Stimulated activated CD4-positive, alpha-beta T cell treated with anti-CD3 and anti-CD28 coated beads, Interleukin-1b, Interleukin-23, amount 100 ng/mL, for 1 hour (primary cell): ENCODE measurements at places on chromosomes 7 and 10.

DNA sequence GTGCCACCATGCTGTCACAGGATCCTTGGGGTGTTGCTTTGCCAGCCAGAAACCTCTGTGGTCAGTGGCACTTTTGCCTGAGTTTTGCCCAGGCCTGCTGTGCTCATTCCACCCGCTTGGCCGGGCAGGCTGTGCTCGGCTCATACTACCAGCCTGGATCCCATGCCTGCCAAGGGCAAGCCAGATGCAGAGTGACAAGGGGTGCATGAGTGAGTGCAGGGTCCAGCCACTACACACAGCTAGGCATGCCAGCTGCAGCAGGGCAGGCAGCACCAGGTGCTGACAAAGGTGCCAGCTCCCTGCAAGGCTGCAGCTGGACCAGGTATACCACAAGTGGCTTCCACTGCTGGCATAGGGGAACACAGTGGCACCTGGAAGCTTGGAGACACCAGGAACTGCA lies 28.6 kb downstream of the C10orf67 start:
- no peak for DNase-seq

GRCh38 chr7:1742555-1743303 lies 72.7 kb downstream of the ELFN1 start:
- no peak for DNase-seq

DNA sequence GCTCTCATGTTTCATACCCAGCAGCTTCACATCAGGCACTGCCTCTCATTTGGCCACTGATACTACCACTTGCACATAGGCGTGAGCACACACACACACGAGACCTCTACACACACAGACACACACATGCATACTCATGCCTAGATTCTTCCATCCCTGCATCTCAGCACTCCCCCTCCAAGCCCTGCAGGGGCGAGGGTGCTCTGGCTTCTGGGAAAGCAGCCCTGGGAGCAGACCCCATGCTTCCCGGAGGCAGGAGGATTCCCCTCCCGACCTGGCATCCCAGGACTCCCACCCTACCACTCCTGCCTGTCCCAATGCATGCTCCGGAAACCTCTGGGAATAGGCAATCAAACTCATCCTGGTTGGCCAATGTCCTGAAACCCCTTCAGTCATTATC lies 89.1 kb upstream of the SMNDC1 start:
- DNase-seq = no peak

GRCh38 chr7:33710608-33711007 lies 194.7 kb upstream of the BMPER start:
- DNase-seq = no peak

DNA sequence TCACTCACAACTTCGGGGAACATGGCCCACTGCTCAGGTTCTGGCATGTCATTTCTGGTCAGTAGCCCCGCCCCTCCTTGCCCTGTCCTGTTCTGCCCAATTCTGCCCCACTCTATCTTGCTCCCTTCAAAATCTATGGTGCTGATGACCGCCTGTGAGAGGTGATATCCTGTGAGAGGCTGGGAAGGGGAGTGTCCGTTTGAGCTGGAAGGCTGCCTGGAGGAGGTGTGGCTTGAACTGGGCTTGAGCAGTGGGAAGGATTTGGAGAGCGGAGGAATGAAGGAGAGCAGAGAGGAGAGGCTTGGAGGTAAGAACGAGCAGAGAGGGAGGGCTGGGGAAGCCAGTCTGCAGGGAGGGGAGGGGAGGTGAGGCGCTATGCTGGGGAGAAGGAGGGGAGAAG lies 145.3 kb downstream of the RPS24 start:
- DNase-seq = no peak

DNA sequence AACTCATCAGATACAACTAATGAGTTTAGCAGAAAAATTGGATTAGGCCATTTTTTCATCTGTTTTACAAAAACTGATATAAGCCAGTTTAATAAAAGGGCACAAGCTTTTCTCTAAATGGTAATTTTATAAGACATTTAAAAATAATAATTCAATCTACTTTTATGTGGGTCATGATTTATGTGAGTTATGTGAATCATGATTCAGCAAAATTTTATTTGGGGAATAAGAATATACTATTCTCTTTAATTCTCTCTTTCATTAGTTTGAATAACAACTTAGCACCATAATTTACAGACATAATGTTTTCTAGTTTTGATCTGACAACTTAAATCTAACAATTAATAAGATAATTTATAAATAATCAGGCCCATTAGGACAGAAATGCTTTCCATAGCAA lies 63.8 kb upstream of the TEX47 start:
- DNase-seq = no peak

DNA sequence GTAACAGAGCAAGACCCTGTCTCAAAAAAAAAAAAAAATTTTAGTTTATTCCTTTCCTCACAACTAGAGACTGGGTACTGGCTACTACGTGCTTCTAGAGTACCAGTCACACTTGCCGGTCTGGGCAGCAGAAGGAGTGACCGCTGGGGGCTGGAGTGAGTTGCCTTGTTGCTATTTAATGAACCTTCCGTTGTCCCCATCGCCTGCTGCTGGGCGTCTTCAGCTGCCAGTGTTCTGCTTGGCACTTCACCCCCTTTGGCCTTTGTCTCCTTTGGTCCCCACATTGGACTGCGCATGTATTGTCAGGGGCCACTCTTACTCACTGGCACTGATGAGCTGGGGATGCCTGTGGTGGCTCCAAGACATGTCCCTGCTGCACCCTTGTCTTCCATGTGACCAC lies 110.6 kb downstream of the CLEC2L start:
- DNase-seq = no peak

GRCh38 chr7:136874393-136875032 lies 6.1 kb downstream of the CHRM2 start:
- DNase-seq = no peak

- DNase-seq = no peak
Observed at GRCh38 chr7:40120020-40120419, 14.4 kb downstream of the MPLKIP start.

DNA sequence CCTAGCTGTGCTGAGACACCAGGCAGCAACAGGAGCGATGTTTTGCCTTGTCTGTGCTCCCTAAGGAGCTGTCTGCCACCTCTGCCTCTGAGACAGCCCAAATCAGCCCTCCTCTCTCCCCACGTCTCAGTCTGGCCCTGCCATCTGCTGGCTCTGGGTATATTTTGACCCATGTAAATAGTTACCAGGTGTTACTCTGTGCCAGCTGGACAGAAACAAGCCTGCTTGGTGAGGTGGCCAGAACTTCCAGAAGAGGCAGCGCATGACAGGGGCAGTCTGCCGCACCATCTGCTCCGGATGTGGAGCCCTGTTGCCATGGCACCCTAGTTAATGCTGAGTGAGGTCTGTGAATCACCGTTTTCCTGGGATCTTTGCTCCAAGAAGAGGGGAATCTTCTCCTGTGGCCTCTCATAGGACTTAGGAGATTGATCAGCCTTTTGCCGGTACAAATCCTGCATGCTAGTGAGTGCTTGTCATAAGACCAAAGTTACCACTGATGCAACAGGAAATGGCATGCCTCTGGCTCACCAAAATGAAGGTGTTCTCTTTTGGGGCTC lies 31.8 kb downstream of the GSTO2 start:
- DNase-seq = no peak

GRCh38 chr7:13933536-13933935 lies 55.9 kb downstream of the ETV1 start:
- DNase-seq = no peak

GRCh38 chr7:47415318-47416212 lies 166.3 kb downstream of the TNS3 start:
- no peak for DNase-seq

DNA sequence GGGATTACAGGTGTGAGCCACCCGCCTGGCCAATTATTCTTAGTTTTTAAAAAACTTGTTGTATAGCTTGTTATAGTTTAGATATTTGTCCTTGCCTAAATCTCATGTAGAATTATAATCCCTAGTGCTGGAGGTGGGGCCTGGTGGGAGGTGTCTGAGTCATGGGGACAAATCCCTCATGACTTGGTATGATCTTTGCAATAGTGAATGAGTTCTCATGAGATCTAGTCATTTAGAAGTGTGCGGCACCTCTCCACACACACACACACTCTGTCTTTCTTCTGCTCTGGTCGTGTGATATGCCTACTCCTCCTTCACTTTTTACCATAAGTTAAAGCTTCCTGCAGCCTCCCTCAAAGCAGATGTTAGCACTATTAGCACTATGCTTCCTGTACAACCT lies 37.2 kb downstream of the FAM149B1 start:
- no peak for DNase-seq

GRCh38 chr10:63713191-63714144 lies 192.3 kb downstream of the REEP3 start:
- no peak for DNase-seq

DNA sequence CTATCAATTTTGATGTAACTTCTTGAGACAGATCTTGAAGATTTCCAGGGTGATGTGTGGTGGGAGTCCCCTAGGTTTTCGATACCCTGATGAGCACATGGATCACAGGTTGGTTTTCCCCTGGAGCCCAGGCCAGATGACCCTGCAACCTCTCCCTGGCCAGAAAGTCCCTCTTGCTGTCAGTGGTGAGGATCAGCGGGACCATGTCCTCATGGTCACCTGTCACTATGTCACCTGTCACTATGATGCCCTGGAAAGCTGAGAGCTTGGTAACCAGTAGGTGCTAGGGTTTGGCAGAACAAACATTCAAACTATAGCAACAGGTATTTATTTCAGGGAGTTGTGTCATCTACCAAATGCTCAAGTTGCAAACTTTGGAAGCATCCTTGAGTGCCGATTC lies 197.9 kb downstream of the ARHGAP12 start:
- no peak for DNase-seq

- DNase-seq = no peak
Observed at GRCh38 chr7:128022631-128023532, 8.4 kb downstream of the LRRC4 start.

DNA sequence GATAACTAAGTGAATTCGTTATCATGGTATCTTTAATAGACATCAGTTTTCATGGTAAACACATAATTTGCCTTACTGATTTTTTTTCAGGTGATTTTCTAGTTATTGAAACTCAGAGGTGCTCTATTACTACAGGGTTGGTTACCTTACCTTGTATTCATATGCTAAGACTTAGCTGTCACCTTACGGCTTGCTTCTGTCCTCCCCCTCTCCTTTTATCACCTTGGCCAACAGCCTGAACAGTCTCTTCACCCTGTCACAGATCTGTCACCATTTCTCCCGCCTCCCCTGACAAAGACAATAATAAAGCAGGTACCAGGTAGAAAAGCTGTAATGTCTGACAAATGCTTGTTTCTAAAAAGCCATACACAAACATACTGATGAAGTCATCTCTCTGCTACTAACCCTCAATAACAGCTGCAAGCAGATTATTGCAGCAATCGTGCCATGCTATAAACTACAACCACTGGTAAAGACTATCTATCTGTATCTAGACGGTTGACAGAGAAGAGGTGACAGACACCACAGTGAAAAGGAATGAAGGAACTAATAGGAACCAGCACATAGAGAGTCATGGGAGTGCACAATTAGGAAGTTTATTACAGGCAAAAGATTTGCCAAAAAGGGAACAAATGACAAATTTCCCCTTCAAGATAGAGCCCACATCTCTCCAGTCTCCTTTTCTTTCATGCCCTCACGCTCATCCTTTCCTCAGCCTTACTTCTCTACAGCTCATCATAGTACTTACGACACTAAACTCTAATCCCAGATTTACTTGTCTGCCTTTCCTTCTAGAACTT lies 57.2 kb downstream of the ARHGAP12 start:
- DNase-seq = no peak

DNA sequence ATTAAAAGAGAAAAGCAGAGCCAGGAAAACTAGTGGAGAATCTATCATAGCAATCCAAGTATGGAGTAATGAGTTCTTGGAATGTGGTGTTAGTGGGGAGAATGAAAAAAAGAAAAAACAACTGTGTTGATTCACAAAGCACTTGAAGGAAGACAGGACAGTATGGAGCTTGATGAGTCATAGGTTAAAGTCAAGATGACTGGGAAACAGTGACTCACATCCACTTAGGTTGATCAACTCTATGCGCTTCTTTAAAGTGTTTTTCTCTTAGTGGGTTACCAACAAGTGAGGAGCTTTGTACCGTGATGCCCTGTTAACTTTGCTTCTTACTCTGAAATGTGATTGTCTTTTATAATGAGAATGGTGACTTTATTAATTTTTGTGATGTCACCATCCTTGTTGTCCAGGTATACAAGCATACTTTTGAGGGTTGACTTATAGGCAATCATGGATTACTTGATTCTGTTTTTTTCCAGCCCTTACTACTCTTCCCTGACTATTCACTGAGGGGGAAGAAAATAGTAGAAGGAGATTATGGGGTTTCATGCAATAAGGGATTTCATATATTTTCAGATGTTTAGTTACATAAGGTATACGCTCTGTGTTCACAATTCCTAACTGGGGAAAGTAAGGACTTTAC lies 32.1 kb upstream of the MDFIC start:
- DNase-seq = no peak

DNA sequence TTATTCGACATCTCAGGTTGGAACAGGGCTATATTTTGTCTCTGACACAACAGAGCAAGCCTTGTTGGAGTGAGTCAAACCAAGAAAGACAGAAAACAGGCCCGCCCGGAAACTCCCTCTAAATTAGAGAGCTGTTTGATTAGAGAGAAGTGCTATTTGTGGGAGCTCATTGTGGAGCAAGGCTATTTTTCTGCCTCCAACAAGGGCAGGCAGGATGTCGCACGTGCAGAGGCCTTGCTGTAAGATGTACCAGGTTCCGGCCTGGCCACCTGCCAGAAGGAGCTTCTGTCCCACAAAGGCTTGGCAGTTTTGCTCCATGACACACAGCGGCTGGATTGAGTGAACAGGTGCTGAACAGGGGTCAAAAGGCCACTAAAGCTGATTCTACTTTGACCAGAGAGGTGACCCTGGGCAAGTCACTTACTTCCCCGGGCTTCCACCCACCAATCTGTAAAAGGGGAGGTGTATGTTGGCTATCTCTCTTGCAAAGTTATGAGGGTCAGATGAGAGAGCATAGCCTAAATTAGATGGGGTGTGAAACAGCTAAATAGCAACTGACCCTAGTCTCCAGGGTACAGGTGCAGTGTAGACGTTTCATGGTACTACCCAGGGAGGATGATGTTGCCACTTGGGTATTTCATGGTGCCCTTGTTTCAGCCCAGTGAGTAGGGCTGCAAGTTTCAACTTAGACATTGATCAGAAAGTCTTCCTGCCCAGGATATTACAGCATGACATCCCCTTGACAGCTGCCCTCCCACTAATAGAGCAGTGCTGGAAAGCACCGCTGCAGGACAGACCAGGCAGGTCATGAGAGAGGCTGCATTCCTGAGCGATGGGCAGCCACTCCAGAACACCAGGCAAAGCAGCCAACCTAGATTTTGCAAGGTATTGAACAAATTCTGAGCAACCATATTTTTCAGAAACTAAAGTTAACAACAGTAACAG lies 62.0 kb downstream of the VSTM4 start:
- DNase-seq = no peak

DNA sequence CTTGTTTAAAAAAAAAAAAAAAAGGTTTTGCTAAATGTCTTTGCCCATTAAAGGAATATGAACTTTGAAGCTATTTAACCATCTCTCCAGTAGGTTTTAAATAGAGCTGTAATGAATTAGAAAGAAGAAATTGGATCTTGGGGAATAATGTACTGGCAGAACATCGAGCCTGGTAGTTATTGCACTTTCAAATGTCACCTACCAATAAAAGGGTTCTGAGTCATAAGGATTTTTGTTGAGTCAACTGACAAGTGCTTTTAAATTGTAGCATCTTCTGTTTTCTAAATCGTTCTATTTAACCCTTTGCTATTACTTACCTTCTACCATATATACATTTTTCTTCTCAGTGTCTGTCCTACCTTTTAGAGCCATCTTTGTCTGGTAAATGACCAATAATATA lies 10.7 kb downstream of the CUTC start:
- DNase-seq = no peak
